ENCODE measurements at places on chromosomes 1 and 21.

DNA sequence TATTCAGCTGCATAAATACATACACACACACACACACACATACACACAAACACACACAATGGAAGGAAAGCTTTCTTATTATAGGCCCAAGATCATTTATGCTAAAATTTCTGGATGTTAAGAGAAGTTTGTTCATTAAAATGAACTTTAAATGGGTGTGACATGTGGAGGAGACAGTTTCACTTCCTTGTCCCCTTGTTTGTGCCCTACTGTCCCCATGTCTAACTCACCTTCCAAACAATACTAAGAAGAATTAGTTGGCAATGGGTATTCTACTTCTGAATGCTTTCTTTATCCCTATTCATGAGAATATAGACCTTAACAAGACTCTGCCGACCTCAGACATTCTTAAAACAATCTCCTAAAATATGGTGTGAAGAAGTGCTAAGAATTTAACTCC lies 63.5 kb upstream of the NRIP1 start:
- no peak for DNase-seq

GRCh38 chr1:151706464-151707415 lies 9.9 kb downstream of the CELF3 start:
- no peak for DNase-seq

DNA sequence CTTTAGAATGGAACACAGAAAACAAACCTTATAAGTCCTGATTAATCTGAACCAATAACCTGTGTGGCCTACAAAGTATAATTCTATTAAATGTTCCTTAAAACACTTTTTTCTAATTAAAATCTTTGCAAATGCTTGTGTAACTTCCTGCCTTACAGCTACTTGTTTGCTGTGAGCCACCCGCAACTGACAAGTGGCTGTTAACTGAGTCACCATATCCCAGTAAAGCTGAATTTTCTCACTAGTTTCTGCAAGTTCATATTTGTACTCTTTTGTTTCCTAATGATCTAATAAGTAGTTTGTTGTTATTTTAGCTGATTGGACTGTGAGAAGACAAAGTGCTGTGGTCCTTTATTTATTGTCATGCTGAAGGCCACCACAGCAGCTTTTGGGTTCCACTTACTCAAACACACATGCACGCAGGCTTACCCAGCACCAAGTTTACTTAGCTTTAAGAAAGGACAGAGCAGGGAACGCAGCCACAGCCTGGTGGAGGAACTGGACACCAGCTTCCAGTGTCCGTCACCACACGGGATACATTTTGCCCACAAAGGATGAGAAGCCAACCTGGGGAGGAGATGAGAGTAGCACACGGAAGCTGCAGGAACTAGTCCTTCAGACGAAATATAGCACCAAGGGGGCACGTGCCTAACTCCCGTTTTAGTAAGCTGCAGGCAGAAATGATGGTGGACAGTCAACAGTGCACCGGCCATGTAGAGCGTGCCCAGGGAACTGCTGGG lies 47.8 kb downstream of the LCA5L start:
- no peak for DNase-seq

GRCh38 chr1:239125027-239125426 lies 261.3 kb upstream of the CHRM3 start:
- DNase-seq, result no peak

DNA sequence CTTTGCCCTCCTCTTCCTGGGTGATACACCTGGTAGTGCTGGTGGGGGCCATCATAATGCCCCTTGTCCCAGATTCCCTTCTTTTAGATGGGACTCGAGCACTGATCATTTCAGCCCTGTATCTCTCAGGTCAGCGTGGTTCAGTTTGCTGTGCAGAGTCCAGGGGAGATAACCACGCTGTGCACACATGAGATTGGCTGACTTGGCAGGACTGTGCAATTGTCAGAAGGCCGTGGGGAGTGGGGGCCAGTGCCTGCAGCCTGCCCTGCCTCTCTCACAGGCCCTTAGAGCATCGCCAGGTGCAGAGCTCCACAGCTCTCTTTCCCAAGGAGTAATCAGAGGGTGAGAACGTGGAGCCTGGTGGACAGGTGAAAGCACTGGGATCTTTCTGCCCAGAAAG lies 15.2 kb downstream of the EPHX1 start:
- DNase-seq, result no peak

DNA sequence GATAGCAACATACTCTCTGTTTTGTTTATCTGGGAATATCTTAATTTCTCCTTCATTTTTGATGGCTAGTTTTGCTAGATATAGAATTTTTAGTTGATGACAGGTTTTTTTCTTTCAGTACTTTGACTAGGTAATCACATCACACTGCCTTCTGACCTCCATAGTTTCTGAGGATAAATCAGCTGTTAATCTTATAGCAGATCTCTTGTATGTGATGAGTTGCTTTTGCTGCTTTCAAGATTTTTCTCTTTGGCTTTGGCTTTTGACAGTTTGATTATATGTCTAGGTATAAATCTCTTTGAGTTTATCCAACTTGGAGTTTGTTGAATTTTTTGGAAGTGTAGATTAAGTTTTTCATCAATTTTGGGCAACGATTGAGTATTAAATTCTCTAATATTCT lies 142.6 kb downstream of the ZNF644 start:
- DNase-seq, result no peak

DNA sequence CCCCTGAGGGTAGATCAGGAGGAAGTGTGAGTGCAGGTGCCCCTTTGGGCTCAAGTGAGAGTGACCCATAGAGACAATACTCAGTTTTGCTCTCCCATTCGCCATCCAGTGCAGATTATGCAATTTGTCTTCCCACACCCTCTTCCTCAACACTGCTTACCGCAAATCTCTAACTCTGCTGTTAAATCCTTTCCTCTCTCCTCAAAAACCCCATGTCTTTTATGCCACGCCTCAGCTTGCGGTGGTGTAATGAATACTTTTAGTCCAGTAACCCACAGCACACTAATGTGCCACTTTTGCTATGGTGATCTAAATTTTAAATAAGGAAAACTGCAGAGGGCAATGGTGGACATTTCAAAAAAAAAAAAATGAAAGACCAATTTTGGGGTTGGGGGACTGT lies 57.7 kb downstream of the PRRX1 start:
- no peak for DNase-seq

DNA sequence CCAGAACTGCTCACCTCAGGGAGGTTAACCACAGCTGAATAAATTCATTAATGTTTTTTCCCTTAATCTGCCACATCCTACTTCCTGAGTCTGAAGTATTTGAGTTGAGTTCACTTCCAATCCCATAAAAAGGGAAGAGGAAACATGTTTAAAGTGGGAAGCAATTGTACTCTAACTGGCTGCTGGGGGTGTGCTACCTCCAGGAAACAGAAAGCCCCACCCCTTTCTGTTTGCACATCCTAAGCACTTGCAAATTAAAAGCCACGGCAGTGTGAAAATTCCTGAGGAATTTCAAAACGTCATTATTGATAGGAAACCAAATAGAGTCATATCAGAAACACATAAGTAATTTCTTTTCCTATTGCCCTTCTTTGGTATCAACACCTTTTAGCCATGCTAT lies 307.0 kb upstream of the NR5A2 start:
- no peak for DNase-seq

- no peak for DNase-seq
These were observed 45.5 kb upstream of the IRF2BP2 start for GRCh38 chr1:234655328-234656069.

DNA sequence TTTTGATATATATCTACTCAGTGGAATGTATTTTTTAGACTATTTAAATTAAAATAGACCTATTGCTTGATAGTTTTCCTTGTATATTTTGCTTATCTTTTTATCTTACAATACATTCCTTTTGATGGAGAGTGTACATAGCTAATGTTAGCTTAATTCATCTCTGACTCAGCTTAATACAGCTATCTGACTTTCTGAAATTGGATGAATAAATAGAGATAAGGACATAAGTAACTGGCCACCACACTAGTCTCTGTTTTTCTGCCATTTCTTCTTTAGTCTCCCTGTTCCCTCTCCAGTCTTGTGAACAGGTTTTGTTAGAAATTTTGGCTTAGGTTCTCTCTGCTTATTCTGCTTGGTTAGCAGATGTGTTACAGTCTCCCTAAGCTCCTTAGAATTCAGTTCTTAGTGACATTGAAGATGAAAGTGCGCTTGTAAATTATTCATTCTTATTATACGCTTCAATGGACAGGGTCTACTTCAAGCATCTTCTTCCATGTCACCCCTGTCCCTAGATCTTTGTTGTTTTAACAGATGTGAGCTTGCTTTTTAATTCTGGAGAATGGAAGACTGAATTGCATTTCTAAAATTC lies 59.6 kb downstream of the XPR1 start:
- DNase-seq, result no peak

DNA sequence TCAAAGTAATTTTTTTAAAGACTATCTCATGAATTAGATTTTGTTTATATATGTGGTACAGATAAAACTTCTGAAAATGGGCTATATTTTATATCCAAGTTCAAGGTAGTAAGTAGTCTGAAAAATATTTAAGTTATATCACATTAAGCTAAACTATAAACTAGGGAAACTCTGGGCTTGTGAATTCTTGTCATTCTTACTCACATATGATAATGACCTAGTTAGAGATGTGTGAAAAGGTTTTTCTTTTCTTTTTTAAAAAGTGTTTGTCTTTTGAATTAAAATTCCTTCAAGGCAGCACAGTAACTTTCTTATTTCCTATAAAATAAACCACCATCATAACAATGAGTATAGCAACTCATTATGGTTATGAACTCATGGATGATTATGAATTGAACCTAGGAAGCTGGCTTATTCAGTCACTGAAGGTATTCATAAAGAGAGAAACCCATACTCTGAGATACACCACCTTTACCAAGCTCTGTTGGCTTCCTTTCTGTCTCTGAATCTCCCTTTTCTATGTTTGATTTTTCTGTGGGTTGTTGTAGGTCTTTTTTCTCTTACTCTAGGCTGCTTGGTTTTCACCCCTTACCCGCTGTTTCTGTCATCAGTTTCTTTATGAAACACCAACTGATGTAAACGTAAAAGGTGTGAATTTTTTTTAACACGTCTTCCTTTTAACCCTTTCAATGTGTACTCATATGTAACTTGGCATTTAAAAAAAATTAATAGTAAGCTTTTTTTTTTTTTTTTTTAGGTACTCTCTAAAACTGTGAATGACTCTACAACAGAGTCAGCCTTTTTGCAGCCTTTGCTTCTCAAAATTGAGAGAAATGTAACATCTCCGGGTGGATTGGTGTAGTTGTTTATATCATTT lies 25.2 kb downstream of the IL12RB2 start:
- no peak for DNase-seq

- DNase-seq, result no peak
These were observed 364.5 kb upstream of the CAMK1G start for GRCh38 chr1:209218981-209219380.

GRCh38 chr1:2179283-2180013 lies 15.1 kb downstream of the FAAP20 start:
- no peak for DNase-seq

DNA sequence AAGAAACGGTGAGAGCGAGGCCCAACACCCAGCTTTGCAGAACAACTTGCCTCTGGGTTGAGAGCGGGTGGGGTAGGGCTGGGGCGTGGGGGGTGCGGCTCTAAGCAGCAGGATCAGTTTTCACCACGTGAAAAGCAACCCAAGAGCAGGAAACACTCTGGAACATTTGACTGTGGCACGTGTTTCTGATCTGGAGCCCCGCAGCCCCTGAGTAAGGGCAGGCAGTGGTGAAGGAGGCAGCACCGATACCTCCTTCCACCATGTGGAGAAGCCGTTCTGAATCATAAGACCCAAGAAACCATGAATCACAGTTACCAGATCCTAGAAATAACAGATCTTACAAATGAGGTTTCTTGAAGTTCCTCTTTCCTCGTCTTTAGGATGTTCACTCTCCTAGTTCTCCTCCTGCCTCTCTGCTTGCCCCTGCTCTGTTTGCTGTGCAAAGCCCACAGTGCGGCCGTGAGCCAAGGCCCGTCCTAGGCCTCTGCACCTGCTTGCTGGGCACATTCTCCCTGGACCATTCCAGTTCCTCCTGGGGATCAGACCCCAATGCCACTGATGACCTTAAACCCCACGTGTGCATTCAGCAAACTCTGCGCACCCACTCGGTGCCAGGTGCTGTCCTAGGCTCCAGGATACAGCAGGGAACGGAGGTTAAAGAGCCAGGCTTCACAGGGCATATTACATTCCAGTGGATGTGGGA lies 31.9 kb downstream of the SLC1A7 start:
- no peak for DNase-seq

DNA sequence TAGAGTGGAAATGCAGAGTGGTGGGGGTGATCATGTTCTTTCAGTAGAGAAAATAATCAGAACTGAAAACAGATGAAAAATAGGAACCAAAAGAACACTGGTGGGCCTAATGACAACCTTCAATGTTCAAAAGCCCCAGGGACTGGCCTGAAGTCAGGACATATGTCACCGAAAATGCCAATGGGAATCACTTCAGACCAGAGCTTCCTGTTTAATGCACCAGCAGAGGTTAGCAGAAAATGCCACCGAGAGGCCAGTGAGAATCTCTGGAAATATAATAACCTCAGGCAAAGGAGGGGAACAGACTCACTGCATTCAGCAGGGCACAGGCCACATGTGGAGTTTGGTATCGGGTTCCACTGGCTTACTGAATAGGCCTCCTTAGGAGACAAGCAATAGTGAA lies 15.9 kb upstream of the CD58 start:
- DNase-seq, result no peak

DNA sequence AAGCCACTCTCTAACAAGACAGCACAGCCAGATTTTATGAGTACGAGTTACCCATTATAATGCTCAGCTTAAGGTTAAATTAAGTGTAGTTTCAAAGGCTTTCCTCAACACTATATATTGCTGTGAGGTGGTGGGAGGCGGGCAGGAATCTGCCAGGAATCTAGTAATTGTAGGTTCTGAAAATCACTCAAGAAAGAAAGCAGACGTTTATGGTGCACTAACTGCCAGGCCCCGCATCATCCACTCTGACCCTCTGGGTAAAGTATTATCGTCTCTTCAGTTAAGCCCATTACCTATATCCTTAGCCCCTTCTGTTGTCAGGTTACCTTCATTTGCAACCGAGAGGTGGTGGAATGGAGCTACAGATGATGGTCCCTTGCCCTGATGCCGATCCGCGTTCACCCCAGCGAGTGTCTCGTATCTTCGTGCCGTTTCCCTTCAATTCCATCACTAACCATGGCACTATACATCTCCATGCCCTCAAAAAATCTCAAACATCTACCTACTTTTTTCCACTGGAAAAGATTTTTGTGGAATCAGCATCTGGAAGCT lies 12.4 kb downstream of the HMGN1 start:
- no peak for DNase-seq

DNA sequence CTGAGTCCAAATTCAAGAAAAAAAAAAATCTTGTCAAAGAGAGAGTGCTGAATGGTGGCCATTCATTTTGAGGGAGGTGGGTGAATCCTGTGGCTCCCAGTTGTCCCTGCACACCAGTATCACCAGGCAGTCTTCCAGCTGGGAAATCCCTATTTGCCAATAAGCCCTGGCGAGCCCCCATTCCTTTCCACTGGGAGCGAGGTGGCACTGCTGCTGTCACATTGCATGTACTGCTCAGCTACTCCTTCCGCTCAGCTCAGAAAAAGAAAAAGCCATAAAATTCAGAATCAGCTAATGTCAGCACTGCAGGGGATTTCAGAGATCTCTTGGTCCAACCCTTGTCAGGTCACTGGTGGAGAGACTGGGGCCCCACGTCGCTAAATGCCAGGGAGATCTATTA lies 298.5 kb downstream of the OMA1 start:
- no peak for DNase-seq

Data from RWPE2 (cell line).